ENCODE measurements at places on chromosomes 16 and 17.

- DNase-seq = peak; percentile 32
Measured at GRCh38 chr16:66740533-66740932, 10.9 kb downstream of the DYNC1LI2 start.

GRCh38 chr17:56777859-56778258, 55.9 kb downstream of the C17orf67 start:
- DNase-seq = peak; percentile 41

GRCh38 chr17:2847381-2848333, 51.4 kb downstream of the RAP1GAP2 start:
- no peak for DNase-seq

DNA sequence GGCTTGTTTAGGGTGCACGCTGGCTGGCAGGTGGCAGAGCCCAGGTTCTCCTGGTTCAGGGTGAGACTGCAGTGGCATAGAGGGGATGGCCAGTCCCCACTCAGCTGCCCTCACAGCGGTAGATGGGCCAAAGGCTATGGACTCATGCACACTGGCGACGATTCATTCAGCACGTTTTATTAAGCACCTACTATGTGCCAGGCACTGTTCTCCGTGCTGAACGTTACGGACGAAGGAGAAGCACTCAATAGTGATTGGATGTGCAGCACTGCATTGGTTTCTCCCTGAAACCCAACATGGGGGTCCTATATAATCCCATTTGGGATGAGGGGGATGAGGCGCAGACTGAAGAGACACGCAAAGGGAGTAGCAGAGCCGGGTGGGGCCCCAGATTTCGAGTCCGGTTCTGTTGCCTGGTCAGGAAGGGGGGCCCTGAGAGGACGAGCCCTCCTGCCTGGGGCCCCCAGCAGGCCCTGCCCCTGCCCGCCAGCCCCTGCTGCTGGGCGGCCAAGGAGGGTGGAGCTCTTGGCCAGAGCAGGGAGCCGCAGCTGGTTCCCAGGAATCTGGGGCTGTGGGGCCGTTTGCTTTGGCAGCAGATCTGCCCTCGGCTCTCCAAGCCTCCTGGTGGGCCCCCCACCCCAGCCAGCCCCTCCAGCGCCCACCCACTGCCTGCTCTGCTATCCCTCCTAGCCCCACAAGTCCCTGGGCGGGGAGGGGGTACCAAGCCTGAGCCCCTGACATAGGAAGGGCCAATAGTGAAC, 8.8 kb downstream of the GLIS2 start:
- DNase-seq = no peak

- DNase-seq = no peak
Measured at GRCh38 chr17:81306898-81307510, 11.9 kb upstream of the SLC38A10 start.

- DNase-seq = no peak
Measured at GRCh38 chr17:58284613-58285421, 4.1 kb upstream of the MPO start.

- DNase-seq = no peak
Measured at GRCh38 chr16:48210747-48211146, 33.4 kb upstream of the LONP2 start.

DNA sequence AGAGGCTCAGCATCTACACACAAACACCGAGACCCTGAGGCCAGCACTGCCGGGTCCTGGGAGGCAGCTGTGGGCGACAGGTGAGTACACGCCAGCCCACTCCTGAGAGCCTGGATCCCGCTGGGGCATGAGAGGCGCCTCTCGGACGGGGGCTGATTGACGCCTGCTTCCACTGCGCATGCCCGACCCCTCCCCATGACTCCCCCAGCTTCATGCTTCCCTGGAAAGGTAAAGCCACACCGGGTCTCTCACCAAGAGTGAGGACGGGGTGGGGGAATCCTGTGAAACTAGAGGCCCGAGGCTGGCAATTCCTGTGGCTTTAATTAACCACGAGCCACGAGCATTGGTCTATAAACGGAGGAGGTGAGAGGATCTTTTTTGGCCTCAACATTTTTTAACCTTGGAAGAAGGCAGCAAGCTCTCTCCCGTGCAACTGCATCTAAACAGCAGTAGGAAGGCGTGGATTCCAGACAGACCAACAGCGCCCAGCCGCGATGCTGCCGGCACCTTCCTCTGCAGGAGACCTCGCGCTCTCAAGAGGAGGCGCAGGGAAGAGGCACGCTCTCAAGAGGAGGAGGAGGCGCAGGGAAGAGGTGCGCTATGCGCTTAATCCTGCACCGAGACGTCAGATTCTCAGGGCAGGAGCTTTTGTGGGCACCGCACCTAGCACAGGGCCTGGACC, 71.8 kb upstream of the METRNL start:
- no peak for DNase-seq

GRCh38 chr17:49082231-49082630, 50.3 kb upstream of the B4GALNT2 start:
- DNase-seq = no peak

GRCh38 chr17:49784636-49785035, 3.8 kb upstream of the KAT7 start:
- peak; percentile 25 for DNase-seq

GRCh38 chr16:56606071-56606475, 2.3 kb upstream of the MT2A start:
- DNase-seq = no peak

DNA sequence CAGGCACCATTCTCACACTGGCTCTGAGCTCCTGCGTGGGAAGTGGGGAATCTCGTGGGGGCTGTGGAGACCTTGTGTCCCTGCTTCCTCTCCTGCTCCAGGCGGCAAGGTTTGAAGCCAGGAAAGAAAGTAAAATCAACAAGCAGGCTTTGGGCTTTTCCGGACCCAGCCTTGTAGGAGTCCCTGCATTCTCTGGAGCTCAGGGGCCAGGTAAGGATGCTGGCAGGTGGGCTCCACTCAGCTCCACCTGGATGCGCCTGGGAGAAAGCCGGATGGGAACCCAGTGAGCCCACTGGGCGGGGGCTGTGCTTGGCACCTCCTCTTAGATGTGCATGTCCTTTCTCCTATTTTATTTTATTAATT, 362.5 kb downstream of the SEC14L1 start:
- DNase-seq = no peak

GRCh38 chr17:31882571-31882970, 18.9 kb downstream of the UTP6 start:
- DNase-seq = no peak

DNA sequence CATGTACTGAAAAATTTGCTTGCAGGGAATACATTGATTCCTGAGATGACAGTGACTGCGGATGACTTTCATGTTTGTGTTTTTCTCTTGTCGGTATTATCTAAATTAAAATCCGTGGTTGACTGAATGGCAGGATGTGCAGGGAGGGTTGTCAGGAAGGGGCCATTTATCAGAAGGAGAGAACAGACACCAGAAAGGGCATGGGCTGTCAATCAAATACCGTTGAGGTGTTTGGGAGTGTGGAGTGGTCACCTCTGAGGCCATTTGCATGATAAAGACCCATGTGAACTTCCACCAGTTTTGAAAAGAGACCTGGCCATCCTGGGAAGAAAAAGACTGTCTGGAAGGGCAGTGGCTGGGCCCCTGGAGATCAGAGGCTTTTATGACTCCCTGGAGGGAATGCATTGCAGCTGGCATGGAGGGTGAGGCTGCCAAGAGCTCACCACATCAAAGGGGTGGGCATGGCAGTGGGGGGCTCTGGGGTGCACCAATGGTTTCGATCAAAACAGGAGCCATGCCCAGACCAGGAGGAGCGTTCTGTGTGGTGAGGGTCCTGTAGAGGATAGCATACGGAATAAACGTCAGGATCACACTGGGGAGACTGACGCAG, 67.1 kb downstream of the CYLD start:
- no peak for DNase-seq

GRCh38 chr16:81578636-81579413, 134.2 kb downstream of the CMIP start:
- DNase-seq = no peak

- DNase-seq = no peak
Measured at GRCh38 chr17:71846561-71847110, 274.2 kb upstream of the SOX9 start.
